Uterus (tissue), 4 donors: ENCODE measurements at places on chromosomes 12 and 14. TPM values are rescaled to one million over a fixed set of nuclear protein-coding genes. Genes with fewer than 3 reads are reported as not detected.

The ADCY6 gene
- 52.0 TPM for total RNA-seq

The IL31 gene
- not detected for total RNA-seq

The TBX5 gene
- total RNA-seq = not detected

The SLC10A1 gene
- not detected for total RNA-seq

The NPFF gene
- total RNA-seq = not detected

The PPP1R1A gene
- 0.76 TPM for total RNA-seq

The TMEM253 gene
- total RNA-seq = 0.85 TPM

The HOXC13 gene
- total RNA-seq = not detected

The OR4K17 gene
- not detected for total RNA-seq

The KLRC2 gene
- not detected for total RNA-seq

The MYO1H gene
- total RNA-seq = not detected

The TDG gene
- 22.5 TPM for total RNA-seq

The EPYC gene
- total RNA-seq = not detected

The NOVA1 gene
- 16.8 TPM for total RNA-seq

DNA sequence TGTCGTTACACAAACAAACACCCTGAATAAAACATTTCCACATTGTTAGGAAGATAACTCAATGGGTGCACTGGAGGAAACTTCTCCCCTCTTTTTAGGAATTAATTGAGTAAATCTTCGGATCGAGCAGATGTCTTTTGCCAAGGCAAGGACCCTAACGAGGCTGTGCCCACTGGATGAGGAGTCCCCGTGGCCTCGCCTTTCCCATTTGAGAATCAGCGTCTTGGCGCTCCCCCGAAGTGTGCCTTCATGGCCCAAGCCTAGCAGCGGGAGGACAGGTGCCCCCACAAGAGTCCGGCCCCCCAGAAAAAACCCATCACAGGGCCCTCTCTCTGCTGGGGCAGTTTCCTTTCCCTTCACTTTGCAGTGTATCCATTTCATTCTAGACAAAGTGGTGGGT is 246.6 kb downstream of the BCL11B start:
- no peak for DNase-seq
- no peaks in the 10 kb centered on the region for H3K36me3 ChIP-seq
- no peak overlapping the region for H3K4me3 ChIP-seq
- no peak overlapping the region for H3K27ac ChIP-seq

DNA sequence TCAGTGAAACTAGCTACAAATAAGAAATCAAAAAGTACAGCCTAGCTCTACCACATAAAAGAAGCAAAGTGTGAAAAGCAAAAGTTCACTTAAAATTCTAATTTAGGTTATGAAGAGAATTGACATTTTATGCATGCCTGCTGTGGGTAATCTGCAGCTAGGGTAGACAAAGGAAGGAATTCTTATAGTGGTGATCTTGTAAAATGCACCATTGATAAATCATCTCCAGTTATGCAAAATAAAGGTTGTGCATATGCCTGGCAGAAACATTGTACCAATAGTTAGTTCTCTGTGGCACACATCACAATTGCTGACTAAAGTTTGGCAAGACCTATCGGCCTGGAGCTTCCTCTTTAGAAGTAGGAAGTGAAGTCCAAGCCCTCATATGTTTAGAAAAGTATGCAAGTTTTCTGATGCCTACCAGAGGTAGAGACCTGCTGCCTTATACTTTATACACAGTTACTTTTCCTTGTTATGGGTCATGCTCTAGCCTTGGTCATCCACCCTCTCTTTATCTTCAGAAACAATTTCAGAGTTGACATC is 78.3 kb downstream of the TSHR start:
- no peak overlapping the region for H3K27ac ChIP-seq
- H3K36me3 ChIP-seq = no peaks in the 10 kb centered on the region
- H3K27me3 ChIP-seq = no peaks in the 10 kb centered on the region
- no peaks in the 10 kb centered on the region for H3K4me1 ChIP-seq

GRCh38 chr14:51386983-51387735 is 147.1 kb downstream of the TMX1 start:
- no peak for DNase-seq
- peak overlapping the region; percentile 42 for H3K27ac ChIP-seq
- no peaks in the 10 kb centered on the region for H3K36me3 ChIP-seq
- H3K27me3 ChIP-seq = no peaks in the 10 kb centered on the region

DNA sequence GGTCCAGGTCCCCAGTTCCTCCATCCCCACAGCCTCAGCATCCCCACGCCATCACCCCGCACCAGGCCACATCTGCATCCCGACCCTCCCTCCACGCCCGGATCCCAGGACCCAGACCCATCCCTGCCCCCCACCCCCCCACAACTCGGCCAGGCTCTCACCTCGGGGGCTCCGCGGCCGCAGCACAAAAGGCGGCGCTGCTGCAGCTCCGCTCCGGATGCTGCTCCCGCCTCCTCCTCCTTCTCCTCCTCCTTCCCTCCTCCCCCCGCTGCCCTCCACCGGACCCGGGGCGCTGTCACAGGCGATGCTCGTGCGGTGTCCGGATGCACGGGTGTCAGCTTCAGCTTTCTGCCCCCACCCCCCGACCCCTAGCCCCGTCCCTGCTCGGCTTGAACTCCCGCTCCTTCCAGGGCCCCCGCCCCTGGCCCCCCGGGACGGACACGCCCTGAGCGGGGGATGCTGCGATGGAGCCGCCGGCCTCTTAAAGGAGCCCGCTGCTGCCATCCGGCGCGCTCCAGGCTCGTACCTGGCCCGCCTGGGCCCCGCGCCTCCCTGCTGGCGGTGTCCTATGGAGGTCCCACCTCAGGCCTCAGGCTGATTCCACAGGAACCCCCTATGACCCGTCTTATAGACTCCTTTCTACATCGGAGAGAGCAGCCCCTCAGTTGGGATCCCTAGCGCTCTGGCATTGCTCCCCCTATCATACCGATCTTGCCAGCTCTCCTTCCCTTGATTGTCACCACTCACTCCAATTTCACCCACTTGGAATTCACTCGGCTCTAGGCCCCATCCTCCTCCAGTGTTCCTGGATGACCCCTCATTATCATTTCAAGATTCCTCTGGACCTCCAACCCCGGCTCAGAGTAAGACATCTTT is at the start of gene MAP3K12:
MAP3K12 (minus strand) TSS at position 193 of the 876 bp plus-strand sequence. CDS start 12,067 bp downstream, outside the sequence.
- no peaks in the 10 kb centered on the region for H3K36me3 ChIP-seq
- H3K27me3 ChIP-seq = no peaks in the 10 kb centered on the region
- peak within 1 kb of the TSS; percentile 99 for H3K27ac ChIP-seq
- peak; percentile 79 for DNase-seq

DNA sequence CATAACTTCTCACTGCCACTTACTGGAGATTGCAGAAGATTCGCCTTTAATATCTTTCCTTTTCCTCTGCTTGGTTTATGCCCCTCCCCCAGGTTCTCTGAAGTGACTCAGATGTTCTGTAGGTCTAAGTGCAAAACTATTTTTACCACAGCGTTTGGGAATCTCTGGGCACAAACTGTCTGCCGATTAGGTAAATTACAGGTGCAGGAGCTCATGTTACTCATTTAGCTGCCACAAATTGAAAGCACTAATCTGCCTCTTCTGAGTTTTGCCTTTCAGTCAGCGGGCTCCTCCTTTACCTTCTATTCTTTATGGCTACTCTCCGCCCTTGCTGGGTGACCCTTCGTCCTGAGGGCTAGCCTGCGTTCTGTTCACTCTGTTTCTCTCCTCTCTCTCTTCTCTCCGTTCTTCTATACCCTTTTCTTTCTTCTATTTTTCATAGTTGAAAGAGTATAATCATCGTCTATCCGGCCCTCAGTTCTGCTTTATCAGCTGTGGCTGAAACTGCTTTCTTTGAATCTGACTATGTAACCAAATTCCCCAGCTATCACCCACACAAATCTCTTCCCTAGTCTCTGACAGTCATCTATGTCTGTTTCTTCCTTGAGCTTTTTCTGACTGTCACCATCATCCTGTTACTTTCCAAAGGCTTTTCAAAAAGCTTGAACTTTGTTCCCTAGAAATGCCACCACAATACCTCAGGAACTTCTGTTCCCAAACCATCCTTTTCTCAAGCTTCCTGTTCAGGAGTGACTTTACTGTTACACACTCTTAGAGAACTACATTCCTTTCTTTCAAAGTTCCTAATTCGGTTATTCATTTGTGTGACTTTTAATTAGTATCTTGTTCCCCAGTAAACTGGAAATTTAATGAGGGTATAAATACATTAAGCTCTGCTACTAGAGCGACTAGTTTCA is 4.3 kb upstream of the MYF6 start:
- H3K27me3 ChIP-seq = no peaks in the 10 kb centered on the region
- H3K36me3 ChIP-seq = no peaks in the 10 kb centered on the region
- no peak overlapping the region for H3K4me3 ChIP-seq
- no peak overlapping the region for H3K27ac ChIP-seq
- DNase-seq = no peak

GRCh38 chr12:89828575-89828974 is 119.9 kb upstream of the ATP2B1 start:
- no peaks in the 10 kb centered on the region for H3K4me1 ChIP-seq
- no peak overlapping the region for H3K27ac ChIP-seq
- no peak overlapping the region for H3K4me3 ChIP-seq
- H3K36me3 ChIP-seq = no peaks in the 10 kb centered on the region
- no peak for DNase-seq
- H3K27me3 ChIP-seq = no peaks in the 10 kb centered on the region

DNA sequence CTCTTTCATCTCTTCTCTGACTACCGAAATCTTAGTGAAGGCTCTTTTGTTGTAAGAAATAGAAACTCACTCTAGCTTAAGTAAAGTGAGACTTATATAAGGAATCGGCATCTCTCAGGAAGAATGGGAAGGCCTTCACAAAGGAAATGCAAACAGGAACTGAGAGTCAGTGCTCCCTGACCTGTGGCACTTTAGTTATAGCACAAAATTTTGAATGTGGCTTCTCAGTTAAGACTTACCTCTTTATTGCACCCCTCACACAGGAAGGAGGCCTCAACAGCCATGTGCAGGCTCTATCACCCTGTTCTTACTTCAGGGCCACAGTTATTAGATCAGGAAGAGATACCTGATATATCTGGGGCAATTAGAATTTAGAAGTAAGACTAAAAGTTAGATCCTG is 224.7 kb upstream of the EGLN3 start:
- H3K4me3 ChIP-seq = no peak overlapping the region
- H3K27me3 ChIP-seq = no peaks in the 10 kb centered on the region
- no peaks in the 10 kb centered on the region for H3K36me3 ChIP-seq
- H3K4me1 ChIP-seq = no peaks in the 10 kb centered on the region

- no peak overlapping the region for H3K4me3 ChIP-seq
- peaks cover 21% of the 10 kb centered on the region for H3K4me1 ChIP-seq
- H3K36me3 ChIP-seq = no peaks in the 10 kb centered on the region
- no peak overlapping the region for H3K27ac ChIP-seq
Measured at GRCh38 chr14:104702106-104702505, 12.7 kb downstream of the INF2 start.

GRCh38 chr12:31481415-31481814 is 109.5 kb downstream of the DENND5B start:
- H3K27ac ChIP-seq = no peak overlapping the region
- H3K4me3 ChIP-seq = no peak overlapping the region
- no peaks in the 10 kb centered on the region for H3K36me3 ChIP-seq
- DNase-seq = no peak
- no peaks in the 10 kb centered on the region for H3K27me3 ChIP-seq

- DNase-seq = no peak
- H3K27me3 ChIP-seq = no peaks in the 10 kb centered on the region
- no peaks in the 10 kb centered on the region for H3K36me3 ChIP-seq
- no peak overlapping the region for H3K27ac ChIP-seq
Measured at GRCh38 chr14:34214961-34215360, 247.1 kb downstream of the SPTSSA start.

DNA sequence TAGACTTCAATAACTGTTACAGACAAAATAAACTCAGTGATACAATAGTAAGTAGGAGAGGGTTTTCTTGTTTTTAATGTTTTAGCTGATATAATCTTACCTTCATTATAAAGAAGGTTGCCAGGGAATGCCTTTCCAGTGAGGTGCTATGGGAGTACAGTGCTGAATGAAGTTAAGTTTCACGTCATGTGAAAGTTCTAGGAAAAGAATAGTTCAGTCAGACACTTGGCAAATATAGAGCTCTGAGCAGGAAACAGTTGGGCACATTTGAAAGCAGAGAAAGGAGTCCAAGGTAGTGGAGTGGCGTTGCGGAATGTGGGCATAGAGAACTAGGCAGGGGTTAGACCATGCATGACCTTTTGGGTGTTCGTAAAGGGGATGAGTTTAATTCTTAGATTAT is 88.6 kb upstream of the DCN start:
- no peak overlapping the region for H3K4me3 ChIP-seq
- H3K27ac ChIP-seq = peak overlapping the region; percentile 80
- no peaks in the 10 kb centered on the region for H3K36me3 ChIP-seq
- no peak for DNase-seq
- no peaks in the 10 kb centered on the region for H3K4me1 ChIP-seq

DNA sequence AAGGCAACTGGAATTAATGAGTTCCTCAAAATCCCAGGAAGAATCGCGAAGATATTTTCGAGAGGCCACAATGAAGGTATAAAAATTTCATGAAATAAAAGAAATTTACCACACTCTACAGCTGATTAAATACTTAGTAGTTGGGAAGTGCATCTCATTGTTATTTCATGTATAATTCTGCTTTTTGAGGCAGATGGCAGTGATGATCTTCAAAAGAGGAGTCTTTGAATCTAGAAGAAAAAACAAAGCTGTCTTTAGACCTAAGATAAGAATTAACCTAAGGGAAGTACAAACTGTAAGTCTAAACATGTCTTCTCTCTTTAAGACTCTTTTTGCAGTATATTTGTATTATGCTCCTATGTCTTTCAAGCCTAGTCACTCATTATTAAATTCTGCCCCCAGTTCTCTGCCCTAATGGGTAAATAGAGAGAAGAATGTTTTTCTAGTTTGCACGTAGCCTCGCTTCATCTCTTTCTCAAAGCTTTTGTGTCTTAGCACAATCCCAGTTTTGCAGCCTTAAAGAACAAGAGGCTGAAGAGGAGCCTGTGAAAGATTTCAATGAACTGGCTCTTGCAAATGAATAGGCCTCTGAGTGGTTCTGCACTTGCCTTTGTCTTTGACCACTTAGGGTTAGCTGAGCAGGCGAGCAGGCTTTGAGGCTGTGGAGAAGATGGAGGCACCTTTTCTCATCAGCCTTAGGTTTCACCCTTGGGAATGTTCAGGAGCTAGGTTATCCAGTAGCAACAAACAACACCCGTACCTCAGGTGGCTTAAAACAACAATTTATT is 32.7 kb downstream of the CFAP54 start:
- H3K4me3 ChIP-seq = no peak overlapping the region
- H3K36me3 ChIP-seq = no peaks in the 10 kb centered on the region
- no peak for DNase-seq
- no peak overlapping the region for H3K27ac ChIP-seq
- no peaks in the 10 kb centered on the region for H3K27me3 ChIP-seq
- no peaks in the 10 kb centered on the region for H3K4me1 ChIP-seq

- H3K27me3 ChIP-seq = no peaks in the 10 kb centered on the region
- no peaks in the 10 kb centered on the region for H3K4me1 ChIP-seq
- peak overlapping the region; percentile 92 for H3K27ac ChIP-seq
- peak overlapping the region; percentile 87 for H3K4me3 ChIP-seq
- no peaks in the 10 kb centered on the region for H3K36me3 ChIP-seq
Measured at GRCh38 chr14:55581342-55581771, 1.4 kb downstream of the KTN1 start.

DNA sequence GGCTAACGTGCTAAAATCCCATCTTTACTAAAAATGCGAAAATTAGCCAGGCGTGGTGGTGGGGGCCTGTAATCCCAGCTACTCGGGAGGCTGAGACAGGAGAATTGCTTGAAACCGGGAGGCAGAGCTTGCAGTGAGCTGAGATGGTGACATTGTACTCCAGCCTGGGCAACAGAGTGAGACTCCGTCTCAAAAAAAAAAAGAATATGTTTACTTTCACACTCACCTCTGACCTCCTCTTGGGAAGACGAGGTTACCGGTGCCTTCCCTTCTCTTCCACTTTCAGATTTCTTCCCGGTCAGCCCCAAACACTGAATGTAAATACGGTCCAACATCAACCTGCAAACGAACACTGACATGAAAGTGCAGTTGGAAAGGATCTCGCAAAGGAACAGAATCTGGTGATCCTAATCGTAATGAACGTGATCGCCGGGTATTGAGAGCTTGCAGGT is 31.8 kb upstream of the PPP1R13B start:
- no peak for DNase-seq
- peak overlapping the region; percentile 44 for H3K27ac ChIP-seq
- peaks cover 6% of the 10 kb centered on the region for H3K4me1 ChIP-seq
- H3K36me3 ChIP-seq = no peaks in the 10 kb centered on the region
- no peak overlapping the region for H3K4me3 ChIP-seq
